Bronchus fibroblast of lung (primary cell): ENCODE measurements at places on chromosomes 6 and 20. TPM values are rescaled to one million over a fixed set of nuclear protein-coding genes. Genes with fewer than 3 reads are reported as not detected.

Gene CLDN20
- not detected in 2 replicates for total RNA-seq

Gene RPS6KA2
- 44.2 and 49.3 TPM in 2 replicates for total RNA-seq

Gene KCNK5
- total RNA-seq, result under 0.01 and 0.15 TPM in 2 replicates

Gene LGSN
- total RNA-seq, result not detected in 2 replicates

Gene TMEM170B
- 0.15 and 0.50 TPM in 2 replicates for total RNA-seq

Gene FAM83C
- total RNA-seq, result under 0.01 TPM in 1 of 2 replicates, not detected in the other

Gene WFDC10B
- not detected in 2 replicates for total RNA-seq

Gene DEFB129
- total RNA-seq, result not detected in 2 replicates

Gene BANF2
- total RNA-seq, result not detected in 2 replicates

Gene SAMD3
- total RNA-seq, result not detected in 2 replicates

Gene MTFR2
- 9.2 and 13.6 TPM in 2 replicates for total RNA-seq

Gene WFDC12
- not detected in 2 replicates for total RNA-seq

Gene ERVFRD-1
- total RNA-seq, result not detected in 2 replicates

Gene CST2
- total RNA-seq, result not detected in 2 replicates

Gene ALDH8A1
- 0.15 and 0.17 TPM in 2 replicates for total RNA-seq

Gene DEFB132
- not detected in 2 replicates for total RNA-seq

Gene DNAH8
- not detected in 2 replicates for total RNA-seq

Gene CTAGE9
- total RNA-seq, result under 0.01 TPM in 1 of 2 replicates, not detected in the other

Gene RBM12
- total RNA-seq, result 27.4 and 30.6 TPM in 2 replicates

Gene FOXC1
- total RNA-seq, result 1.5 and 3.0 TPM in 2 replicates

Gene RAB23
- total RNA-seq, result 14.4 and 19.5 TPM in 2 replicates

Gene NTSR1
- 0.17 TPM in 1 of 2 replicates, not detected in the other for total RNA-seq

Gene SFT2D1
- 56.9 and 63.0 TPM in 2 replicates for total RNA-seq

Gene ENPP4
- 0.59 and 0.84 TPM in 2 replicates for total RNA-seq

Gene SLC22A16
- total RNA-seq, result 0.15 and 0.17 TPM in 2 replicates
